ENCODE measurements at places on chromosomes 2 and 18. TPM values are rescaled to one million over a fixed set of nuclear protein-coding genes. Genes with fewer than 3 reads are reported as not detected.

DNA sequence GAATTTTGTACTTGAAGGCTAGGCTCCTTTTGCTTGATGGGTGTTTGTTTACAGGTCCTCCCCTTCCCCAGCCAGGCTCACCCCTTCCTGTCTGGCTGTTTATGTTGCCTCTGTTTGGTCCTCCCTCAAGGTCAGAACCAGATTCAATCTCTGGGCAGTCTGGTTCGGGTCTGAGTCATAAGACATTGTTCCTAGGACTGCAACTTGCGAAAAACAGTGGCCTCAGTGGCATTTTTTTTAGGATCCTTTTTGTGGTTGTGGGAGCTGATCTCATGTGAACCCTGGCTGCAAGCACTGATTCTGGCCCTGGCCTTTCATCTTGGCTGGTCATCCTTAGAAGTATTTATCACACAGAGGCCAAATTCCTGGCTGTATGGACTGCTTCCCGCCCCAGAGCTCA is 370.4 kb downstream of the CLIP4 start:
- no peak for DNase-seq

DNA sequence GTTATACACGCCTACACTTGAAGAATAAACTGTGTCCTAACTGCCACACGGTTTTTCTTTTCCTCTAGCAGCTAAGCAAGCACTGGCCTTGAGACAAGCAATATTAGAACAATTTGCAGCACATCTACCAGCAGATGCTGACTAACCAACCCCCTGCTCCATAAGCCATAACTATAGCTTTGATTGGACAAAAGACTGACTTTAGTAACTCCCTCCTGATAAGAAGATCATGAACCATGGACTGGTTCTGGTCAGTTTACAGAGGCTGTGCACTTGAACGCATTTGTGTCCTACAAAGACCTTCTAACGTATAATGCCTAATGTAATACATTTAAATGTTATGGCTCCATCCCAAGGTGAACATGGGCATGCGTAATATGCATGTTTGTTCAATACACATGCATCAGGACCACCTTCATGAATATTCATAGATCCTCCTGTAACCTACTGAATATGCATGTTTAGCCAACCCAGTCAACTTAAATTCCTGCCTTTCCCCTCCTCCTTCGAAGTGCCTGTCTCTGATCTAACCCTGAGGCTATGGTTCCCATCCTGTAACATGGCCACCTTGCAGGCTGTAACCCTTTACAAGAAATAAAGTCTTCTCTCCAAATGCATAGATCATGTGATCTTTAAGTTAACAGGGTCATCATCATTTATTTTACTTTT is 26.5 kb downstream of the SLC4A5 start:
- no peak for DNase-seq

GRCh38 chr2:217798743-217799562 is 203.8 kb downstream of the TNS1 start:
- no peak for DNase-seq

MPV17 gene
- 89.1 TPM for total RNA-seq

DNA sequence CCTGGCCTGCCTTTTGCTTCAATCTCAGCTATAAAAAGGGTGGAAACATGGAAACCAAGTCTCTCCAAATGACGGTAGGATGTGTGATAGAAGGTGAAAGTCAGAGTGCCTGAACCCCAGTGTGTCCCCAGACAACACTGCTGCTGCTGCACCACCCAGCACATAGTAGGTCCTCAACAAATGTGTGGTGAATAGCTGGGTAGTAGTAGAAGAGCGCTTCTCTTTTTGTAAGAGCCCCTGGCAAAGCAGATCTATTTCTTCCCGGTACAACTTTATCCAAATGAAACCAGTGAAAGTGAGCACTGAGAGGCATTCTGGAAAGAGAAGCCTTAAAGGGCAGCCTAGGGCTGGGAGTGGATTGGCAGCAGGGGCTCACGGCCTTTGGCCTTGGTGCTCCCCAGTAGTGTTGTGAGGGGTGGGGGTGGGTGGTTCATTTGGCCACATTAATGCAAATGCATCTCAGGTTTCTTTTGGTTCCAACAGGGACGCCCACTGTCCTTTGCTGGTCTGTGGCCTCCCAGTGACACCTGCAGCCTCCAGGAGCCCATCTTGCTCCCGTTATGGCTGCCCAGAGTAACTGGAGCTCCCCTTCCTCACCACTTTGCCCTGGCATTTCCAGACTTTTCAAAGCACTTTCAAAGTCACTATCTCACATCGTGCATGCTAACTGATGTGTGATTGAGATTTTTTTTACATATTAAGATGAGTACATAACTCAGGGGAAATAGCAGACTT is 304.3 kb upstream of the EPAS1 start:
- no peak for DNase-seq

DNA sequence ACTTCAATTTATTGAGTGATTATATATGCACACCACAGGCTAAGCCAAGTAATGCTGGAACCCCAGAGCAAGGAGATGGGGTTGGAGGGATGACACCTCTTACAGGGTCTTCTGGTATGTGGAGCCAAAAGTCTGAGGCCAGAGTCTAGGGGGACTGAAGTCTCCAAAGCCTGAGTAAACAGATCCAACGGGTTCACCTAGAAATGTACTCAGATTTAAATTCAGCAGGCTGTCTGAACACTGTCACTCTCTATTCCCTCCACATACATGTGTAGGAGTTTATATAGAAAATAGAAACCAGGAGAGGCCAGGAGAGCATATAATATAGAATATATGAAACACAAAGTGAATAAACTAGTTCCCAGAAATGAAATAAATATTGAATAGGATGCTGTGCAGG is 76.1 kb downstream of the PPP1R1C start:
- DNase-seq: no peak

NEU2 gene
- not detected for total RNA-seq

DNA sequence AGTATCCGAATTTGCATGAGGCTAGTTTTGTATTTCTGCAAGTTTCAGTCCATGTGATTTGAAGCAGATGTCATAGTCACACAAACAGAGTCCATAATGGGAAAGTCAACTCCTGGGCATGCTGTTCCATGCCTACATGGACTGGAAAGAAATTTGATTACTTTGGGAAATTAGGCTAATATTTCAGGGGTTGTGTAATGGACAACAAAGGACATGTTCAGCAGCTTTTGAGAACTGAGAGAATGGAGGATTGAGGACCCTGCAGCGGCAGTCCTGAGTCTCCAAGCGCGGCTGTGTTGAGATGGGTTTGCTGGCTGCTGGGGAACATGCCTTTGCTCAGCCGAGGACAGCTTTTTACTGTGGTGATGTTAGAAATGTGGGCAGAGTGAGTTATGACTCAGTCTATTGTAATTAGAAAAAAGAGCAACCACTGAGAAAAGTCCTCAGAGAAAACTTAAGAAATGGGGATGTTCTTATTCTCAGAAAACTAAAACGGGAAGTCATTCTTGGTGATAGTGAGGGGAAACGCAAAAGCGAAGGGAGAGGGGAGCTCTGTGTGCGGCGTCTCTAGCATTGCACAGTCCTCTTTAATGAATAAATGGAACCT is 149.2 kb downstream of the FAM210A start:
- DNase-seq: peak; percentile 85

DNA sequence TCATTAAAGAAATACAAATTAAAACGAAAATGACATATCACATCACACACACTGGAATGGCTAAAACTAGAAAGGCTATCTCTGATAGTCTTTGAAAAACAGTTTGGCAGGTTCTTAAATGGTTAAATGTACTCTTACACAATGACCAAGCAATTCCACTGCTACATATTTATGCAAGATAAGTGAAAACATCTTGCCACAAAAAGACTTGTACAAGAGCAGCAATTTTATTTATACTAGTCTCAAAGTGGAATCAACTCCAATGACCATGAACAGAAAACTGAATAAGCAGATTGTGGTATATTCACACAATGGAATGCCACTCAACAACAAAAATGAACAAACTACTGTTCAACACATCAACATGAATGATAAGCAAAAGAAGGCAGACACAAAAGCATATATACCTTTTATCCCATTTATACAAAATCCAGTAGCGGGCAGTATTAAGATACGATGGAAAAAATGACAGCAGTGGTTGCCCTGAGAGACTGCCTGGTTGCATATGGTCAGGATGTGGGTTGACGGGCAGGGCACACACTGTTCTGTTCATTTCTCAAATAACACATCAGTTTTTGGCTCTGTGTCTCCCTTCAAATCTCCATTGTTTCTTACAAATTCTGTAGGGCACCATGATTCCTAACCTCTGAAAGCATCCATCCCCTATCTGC is 25.4 kb downstream of the SP100 start:
- DNase-seq: peak; percentile 82

DNA sequence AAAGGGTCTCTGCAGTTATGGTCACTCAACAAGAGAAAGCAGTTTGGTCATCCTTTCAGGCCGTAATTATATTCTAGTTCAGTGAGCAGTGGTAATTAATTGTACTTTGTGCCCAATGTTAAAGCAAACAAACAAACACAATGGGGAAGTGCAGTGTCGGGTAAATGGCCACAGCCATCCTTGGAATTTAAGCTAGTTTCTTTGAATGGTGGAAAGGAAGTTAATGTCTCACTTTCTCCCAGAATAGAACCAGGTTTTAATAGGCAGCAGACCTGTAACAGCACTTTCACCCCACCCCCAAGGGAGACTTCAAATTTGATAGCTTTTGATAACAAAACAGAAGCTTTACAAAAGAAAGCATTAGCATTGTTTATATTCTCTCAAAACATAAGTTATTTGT is 20.0 kb upstream of the ITGAV start:
- DNase-seq: no peak

DNA sequence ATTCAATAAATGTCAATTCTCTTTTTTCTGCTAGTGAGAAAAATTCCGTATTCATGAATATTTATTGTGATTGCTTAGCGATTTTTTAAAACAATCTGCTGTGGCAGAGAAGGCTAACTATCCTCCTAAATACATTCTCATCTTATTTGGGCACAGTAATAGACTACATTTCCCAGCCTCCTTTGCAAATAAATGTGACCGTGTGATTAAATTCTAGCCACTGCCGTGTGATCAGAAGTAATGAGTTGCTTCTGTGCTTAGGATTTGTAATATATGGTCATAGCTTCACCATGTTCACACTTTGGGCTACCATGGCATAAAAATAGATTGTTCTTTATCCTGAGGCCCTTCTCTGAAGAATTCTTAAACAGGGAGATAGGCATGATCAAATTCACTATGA is 179.6 kb downstream of the FAM124B start:
- no peak for DNase-seq

- DNase-seq: peak; percentile 75
Observed at GRCh38 chr2:121356058-121356640, 71.1 kb upstream of the TFCP2L1 start.
